CD4-positive, alpha-beta T cell treated with Interleukin-2 at 100 ng/mL for 4 hours (primary cell): ENCODE measurements at places on chromosomes 2 and 18.

DNA sequence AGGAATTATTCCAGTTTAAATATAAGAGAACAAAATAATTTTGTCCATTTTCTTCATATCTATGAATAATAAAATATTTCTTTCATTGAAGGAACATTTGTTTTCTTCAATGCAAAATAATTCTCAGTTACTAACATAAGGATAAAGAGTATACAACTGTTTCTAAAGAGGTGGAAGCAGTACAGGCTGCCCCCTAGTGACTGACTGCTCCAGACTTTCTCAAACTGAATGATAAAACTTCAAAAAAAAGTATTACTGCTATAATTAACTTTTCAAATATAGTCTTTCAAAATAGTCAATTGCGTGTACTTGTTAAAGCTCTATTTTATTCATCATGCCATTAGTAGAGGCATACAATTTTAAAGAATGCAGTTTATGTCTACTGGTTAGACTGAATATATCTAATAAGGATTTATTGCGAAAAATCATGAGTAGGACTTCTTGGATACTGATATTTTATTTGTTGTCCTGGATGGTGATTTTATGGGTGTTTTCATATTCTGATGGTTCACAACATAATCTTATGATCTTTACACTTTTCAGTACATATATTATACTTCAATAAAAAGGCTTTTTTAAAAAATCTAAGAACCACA is 100.1 kb downstream of the WDPCP start:
- no peak for DNase-seq

DNA sequence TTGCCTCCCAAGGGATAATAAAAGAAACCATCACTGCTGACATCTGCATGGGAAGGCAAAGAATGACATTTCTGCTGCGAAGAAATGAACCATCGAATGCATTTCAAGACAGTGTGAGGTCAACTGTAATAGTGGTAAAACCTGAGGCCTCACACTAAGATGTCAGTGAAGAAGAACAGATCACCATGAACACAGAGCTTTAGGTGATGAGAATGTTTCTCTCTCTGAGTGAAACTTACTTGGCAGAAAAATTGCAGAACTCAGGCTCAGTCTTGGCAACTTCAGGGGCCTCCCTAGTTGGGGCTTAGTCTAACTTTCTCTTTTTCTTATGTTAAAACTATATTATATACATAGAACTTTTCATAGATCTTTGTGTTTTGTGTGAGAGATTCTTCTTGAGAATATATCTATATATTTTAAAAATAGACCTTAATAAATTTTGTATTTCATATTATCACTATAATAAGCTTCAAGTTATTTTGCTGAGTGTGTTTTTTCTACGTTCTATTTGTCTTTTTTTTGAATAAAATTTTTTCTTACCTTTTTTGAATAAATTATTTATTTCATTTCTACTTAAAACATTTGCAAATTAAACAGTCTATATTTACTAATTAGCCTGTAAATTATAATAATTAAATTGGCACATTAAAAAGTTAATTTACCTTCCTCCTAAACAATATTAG is 427.5 kb upstream of the TRIB2 start:
- no peak for DNase-seq

GRCh38 chr2:144708626-144709025 is 188.7 kb upstream of the ZEB2 start:
- no peak for DNase-seq

DNA sequence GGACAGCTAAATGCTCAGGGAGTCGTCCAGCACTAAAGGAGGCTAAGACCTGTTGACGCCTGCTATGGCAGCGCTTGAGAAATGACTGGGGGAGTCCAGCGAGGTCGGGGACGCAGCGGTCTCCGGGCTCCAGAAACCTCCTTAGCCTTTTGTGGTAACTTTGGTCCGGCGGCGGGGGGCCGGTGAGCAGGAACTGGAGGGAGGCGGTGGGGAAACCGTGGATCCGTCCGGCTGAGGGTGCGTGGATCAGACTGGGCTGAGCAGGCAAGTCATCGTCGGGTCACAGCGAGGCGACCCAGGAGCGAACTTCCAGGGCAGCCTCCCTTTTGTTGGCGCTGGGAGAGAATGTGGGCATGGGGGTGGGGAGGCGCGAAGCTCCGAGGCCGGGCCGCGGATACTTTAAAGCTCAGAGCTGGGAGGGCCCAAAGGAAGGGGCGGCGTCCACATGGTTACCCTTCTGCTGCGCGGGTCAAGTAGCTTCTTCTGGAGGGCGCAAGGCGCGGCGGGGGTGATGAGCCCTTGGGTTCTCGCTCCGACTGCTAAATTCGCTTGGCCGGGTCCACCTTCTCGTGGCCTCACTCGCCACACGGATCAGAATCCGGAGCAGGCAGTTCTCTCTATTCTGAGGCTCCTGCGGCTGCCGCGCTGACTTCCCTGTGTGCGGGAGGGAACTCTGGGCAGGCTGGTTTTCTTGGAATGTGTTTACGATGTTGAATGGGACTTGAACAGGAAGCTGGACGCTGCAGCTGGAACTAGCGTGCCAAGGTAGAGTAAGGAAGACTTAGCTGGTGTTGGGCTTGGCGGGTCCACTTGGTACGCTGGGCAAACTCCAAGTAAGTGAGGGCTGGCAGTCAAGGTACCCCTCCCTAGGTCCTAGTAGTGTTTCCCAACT is 920 bp downstream of the GULP1 start:
- no peak for DNase-seq

- no peak for DNase-seq
Observed at GRCh38 chr18:48065601-48065995, 135.1 kb upstream of the SMAD2 start.

- no peak for DNase-seq
Observed at GRCh38 chr2:146238254-146238966, 1606.4 kb upstream of the ACVR2A start.

DNA sequence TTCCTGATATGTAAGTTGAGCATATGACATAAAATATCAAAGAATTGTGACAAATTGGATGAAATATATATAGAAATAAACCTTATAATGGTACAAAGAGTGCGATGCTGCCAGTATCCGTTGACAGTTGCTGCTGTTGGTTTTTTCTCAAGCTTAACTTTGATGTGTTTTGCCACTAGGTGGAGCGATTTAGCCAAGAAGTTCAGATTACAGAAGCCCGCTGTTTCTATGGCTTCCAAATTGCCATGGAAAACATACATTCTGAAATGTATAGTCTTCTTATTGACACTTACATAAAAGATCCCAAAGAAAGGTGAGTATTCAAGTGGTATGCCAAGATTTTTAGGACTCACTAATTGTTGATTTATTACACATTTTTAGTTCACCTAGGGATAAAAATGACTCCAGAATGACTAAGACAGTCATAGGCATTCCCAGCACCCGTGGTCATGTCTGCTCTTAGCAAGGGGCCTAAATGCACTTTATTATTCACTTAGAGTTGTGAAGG is 2.1 kb downstream of the RRM2 start:
- peak; percentile 83 for DNase-seq

DNA sequence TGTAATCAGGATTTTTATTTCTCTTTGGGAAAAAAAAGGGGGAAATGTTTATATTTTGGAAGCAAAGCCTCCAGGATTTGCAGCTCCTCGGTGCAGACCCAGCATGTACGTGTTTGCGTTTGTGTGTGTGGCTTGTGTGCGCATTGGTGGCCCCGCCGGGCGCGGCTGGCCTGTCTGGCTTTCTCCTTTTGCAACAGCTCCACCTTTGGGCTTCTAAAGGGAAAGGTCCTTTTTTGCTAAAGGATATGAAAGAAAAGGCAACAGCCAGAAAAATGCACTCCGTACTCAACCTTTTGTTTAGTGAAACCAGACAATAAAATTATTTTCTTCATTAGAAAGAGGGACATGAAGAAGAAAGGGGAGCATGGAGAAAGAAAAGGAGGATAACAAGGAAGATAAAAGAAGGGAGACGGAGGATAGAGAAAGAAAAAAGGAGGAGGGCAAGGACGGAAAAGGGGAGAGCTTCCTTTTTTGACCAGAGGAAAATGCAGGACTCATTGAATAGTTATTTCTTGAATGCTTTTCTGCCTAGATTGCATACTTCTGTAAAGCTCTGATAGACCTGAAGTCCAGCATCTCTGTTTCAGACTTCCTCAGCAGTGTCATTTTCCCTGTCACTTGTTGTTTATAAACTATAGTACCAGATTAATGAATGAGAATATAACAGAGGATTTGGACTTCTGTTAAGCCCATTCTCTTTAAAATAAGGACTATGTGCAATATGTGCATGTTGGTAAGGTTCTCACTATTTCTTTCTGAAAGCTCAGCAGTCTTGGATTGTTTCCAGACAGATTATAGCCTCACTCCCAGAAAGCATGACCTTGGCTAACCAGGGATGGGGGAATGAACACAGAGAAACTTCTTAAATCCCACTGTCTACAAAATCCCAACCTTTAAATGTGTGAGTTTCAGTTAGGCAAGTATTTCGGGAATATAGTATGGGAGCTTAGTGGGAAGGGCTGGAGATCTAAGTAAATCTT is 563.1 kb upstream of the PIK3C3 start:
- DNase-seq: no peak

GRCh38 chr2:7567646-7568045 is 650.4 kb downstream of the RNF144A start:
- peak; percentile 49 for DNase-seq

- no peak for DNase-seq
Observed at GRCh38 chr2:25273985-25274535, 67.7 kb downstream of the DNMT3A start.

GRCh38 chr2:85790499-85791188 is 36.9 kb downstream of the ATOH8 start:
- DNase-seq: no peak

DNA sequence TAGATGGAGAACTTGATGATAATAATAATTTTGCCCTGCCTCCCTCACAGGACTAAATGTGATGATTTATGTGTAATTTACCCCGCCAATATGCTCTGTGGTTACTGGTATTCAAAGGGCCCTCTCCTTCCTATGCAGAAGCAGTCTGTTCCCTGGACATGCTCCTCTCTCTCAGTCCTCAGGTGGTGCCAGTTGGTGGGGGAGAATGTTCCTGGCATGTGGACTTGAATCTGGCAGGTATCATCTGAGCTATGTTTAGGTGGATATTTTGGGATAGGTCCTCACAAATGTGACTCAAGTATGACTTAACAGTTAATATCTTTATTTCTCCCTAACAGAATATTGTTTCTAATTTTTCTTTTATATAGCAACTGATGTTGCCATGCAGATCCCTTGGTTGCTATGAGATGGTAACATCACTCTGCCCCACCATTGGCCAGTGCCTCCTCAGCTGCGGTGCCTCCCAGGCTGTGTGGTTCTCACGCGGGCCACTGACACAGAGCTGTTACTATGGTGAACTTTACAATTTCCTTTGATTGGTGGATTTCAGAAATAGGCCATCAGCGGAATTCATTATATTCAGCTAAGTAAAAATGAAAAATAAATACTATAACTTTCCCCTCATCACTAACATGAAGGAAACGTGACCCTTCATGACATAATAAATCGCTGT is 106.7 kb upstream of the PELI1 start:
- no peak for DNase-seq

- no peak for DNase-seq
Observed at GRCh38 chr2:106011380-106011779, 182.7 kb downstream of the UXS1 start.

DNA sequence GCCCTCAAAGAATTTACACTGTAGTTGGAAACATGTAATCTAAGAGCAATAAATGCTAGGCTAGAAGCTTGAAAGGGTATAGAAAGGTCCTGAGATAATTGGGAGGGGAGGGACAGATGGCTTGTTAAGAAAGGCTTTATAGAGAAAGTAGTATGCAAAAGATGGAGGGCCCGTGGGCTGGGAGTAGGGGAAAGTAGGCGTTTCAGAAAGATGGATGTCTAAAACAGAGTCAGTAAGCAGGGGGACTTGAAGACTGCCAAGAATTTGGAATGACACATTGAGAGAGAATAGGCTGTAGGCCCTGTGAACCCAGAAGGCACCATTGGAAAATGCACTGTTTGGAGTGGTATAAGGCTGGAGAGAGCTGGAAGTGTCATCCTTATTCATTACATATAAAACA is 822 bp downstream of the PSMG2 start:
- no peak for DNase-seq

GRCh38 chr18:13451661-13452387 is 233.3 kb downstream of the LDLRAD4 start:
- no peak for DNase-seq

- DNase-seq: no peak
Observed at GRCh38 chr2:190840569-190841172, 40.0 kb upstream of the GLS start.

DNA sequence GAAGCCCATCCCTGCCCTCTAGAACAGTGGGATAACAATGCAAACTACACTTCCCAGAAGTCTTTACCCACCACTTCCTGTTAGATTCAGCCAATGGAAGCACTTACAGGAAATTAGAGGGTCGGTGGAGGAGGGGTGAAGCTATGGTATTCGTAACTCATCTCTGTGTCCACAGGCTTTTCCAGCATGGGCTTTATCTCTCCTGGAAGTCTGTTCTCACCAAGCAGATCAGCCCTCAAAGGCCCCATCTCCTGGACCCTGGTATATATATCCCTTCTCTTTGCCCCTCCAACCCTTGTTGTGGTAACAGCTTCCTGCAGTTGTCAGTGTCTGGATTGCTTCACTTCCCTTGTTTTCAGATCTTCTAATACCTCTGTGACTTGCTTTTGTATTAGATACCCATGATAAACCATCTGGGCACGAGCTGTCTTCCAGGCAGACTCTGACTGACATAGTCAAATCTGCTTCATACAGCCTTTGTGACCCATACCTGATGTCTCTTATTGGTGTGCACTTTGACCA is 475.0 kb upstream of the POU3F3 start:
- peak; percentile 1 for DNase-seq

- no peak for DNase-seq
Observed at GRCh38 chr2:209194717-209195116, 229.1 kb upstream of the MAP2 start.

DNA sequence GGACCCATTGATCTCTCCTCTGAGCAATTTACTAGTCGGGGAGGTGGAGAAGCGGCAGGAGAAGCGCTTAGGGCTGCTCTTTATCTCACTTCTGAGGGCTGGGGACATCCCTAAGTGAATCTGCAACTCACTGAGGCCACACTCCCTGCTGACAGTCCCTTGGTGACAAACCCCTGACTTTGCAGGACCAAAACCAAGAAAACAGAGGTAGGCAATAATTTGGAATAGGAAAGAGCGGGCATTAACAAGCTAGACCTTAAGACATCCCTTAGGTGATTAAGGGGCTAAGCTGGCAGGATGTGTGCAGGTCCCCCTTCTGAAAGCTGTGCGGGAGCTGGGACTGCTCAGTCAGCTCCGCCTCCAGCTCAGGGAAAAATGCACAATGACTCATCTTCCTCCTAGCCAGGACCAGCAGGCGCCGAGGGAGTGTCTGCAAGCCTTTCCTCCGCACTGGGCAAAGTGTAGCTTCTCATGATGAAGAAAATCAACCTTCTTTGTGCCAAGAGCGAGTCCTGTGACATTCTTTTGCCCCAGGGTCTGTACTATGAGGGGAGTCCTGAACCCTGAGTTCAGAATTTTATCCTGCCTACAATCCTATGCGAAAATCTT is 63.3 kb downstream of the BOD1L2 start:
- DNase-seq: no peak

GRCh38 chr2:165274698-165275097 is 35.5 kb downstream of the SCN2A start:
- DNase-seq: no peak

DNA sequence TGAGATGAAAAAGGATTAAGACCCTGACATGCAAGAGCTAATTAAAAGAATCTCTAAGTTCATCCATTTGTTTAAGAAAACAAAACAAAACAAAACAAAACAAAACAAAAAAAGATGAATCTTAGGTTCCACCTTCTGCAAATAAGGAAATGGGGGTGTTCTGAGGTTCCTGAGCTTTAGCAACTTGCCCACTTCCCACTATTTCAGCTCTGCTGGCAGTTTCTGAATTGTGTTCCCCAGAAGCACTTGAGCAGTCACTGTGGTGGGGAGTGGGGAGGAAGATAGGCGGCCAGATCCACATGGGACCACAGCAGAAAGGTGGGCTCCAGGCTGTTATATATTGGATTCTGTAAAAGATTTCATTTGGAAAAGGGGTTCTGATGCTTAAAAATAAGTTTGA is 20.3 kb downstream of the INO80C start:
- DNase-seq: no peak
